ENCODE measurements at places on chromosomes 3 and 15. TPM values are rescaled to one million over a fixed set of nuclear protein-coding genes. Genes with fewer than 3 reads are reported as not detected.

- peaks cover 34% of the 10 kb centered on the region for H3K4me1 ChIP-seq
- H3K4me3 ChIP-seq = no peak overlapping the region
- H3K27me3 ChIP-seq = no peaks in the 10 kb centered on the region
- no peak overlapping the region for H3K27ac ChIP-seq
- DNase-seq = no peak
Measured at GRCh38 chr15:49242820-49243219, 72.8 kb downstream of the GALK2 start.

DNA sequence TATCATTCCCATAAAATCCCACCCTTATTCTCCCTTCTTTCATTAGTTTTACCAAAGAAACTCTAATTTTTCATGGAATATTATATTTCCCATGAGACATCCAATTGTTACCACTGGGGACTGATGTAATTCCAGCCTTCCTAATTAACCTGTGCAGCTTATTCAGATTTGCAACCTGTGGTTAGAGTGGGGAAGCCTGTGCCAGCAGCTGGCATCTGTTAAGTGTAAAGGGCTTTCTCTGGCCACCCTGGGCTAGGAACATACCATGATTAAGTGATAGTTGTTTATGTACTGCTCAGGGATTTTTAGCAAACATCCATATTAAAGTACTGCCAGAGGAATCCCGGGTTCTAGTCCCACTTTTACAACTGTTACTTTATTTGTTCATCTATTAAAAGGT is 78.2 kb downstream of the TPRG1 start:
- H3K4me3 ChIP-seq = no peak overlapping the region
- DNase-seq = no peak
- H3K4me1 ChIP-seq = no peaks in the 10 kb centered on the region

DNA sequence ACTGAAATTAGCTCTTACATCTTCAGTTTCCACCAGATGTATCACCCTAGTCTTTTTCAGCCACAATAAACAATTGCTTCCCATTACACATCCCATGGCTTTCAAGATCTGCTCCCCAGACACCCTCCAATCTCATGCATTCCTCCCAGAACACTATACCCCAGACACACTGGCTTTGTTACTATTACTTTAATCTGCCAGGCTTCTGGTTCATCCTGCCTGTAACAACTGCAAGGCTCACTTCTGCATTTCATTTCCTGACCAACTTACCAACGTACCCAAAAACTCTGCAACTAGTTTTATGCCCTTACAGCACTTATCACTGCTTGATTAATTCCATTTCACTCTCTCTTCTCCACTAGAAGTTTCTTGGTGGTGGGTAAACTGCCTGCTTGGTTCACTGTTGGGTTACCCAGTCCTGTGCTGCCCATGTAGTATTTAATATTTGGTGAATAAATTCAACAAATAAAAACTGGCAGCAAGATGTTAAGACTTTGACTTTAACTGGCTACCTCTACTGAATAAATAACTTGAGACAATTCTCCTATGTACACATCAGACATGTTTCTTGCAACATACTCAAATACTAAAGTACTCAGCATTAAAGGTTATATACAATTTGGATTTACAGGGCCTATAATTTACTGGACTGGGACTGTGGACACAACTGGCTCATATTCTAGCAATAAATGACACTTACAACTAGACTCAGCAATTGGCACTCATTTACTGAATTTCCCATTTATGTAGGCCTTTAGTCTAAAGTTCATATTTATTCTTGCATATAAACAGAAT is 2.7 kb downstream of the RPL22L1 start:
- no peak overlapping the region for H3K4me3 ChIP-seq
- peaks cover 34% of the 10 kb centered on the region for H3K36me3 ChIP-seq
- no peaks in the 10 kb centered on the region for H3K27me3 ChIP-seq
- no peak overlapping the region for H3K27ac ChIP-seq
- peaks cover 31% of the 10 kb centered on the region for H3K4me1 ChIP-seq

DNA sequence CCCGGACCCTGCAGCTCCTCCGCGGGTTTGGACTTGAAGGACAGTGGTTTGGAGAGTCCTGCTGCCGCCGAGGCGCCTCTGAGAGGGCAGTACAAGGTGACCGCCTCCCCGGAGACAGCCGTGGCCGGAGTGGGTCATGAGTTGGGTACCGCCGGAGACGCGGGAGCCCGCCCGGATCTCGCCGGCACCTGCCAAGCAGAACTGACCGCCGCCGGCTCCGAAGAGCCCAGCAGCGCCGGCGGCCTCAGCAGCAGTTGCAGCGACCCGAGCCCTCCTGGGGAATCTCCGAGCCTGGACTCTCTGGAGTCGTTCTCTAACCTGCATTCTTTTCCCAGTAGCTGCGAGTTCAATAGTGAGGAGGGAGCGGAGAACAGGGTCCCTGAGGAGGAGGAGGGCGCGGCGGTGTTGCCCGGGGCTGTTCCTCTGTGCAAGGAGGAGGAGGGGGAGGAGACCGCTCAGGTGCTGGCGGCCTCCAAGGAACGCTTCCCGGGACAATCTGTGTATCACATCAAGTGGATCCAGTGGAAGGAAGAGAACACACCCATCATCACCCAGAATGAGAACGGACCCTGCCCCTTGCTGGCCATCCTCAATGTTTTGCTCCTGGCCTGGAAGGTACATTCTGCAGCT is 634 bp downstream of the MINDY2 start:
- no peaks in the 10 kb centered on the region for H3K36me3 ChIP-seq
- DNase-seq = peak; percentile 53
- peak overlapping the region; percentile 99 for H3K4me3 ChIP-seq

DNA sequence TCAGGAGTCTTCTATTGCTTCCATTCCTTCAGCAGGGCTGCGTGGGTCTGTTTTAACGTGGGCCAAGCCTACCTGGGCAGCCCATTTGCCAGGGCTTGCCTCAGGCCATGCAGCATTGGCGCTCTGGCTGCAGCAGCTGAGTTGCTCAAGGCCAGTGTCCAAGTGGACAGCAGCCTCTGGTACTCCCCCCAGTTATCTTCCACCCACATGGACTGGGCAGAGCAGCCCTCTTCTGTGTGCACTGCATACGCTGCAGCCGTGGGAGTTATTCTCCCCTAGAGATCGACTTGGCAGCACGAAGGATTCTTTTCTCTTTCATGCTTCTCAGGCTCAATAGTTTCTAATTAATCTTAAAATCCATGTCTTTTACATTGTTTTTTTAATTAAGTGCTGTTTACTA is 6.9 kb upstream of the CAPN3 start:
- peaks cover 80% of the 10 kb centered on the region for H3K36me3 ChIP-seq
- H3K4me3 ChIP-seq = no peak overlapping the region
- H3K4me1 ChIP-seq = no peaks in the 10 kb centered on the region
- DNase-seq = no peak

DNA sequence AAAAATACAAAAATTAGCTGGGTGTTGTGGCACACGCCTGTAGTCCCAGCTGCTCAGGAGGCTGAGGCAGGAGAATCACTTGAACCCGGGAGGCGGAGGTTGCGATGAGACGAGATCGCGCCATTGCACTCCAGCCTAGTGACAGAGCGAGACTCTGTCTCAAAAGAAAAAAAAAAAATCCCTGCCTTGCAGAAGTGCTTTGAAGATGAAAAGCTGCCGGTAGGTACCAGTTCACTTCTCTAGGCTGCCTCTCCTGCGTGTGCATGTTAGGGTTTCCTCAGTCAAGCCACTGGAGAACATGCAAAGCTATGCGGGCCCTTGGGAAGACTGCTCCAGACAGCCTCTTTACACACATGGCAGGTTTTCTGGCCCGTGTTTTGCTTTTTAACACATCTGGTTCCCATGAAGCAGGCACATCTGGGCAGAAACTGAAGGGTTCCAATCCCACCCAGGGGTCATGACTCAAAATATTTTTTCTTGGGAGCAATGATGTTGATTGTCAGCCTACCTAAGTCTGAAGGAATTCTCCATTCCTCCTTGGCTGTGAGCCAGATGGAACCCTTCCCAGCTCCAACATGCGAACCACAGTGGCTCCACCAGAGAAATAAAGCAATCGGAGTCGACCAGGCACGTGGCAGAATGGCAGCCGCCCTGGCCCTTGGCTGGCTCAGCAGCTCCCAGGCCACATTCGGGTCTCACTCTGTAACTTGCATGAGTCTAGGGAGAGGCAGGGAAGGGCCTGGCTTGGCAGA is 29.6 kb downstream of the MGLL start:
- H3K36me3 ChIP-seq = peaks cover 34% of the 10 kb centered on the region
- peak overlapping the region; percentile 64 for H3K27ac ChIP-seq
- no peak overlapping the region for H3K4me3 ChIP-seq
- DNase-seq = peak; percentile 71
- peaks cover 70% of the 10 kb centered on the region for H3K4me1 ChIP-seq

DNA sequence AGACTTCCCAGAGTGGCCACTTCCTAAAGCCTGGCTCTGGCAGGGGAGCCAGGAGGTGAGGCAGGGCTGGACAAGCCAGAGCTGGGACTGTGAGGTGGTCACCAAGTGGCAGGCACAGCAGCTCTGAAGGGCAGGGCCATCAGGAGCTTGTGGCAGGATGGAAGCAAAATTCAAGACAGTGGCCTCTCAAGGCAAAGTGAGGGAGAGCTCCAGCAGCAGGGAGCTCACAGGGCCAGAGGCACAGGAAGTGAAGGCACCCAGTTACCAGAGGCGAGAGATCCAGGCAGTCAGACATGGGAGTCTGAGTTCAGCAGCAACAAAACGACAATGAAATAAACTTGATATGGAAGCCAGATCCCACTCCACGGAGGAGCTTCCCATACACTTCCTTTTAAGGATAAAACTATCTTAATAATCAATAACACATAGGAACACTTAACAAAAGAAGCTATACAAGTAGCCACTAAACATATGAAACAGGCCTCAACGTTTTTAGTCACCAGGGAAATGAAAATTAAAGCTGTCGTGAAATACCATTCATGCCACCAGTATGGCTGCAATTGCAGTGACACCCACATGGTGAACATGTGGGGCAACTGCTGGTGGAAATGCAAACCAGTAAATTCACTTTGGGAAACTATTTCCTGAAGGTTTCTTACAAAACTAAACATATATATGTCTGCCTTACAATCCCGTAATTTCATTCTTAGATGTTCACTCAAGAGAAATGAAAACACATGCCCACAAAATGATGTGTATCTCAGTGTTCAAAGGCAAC is 35.4 kb upstream of the TMEM158 start:
- no peak overlapping the region for H3K27ac ChIP-seq
- peaks cover 21% of the 10 kb centered on the region for H3K27me3 ChIP-seq
- no peak for DNase-seq
- H3K36me3 ChIP-seq = no peaks in the 10 kb centered on the region
- H3K4me3 ChIP-seq = no peak overlapping the region

- H3K36me3 ChIP-seq = no peaks in the 10 kb centered on the region
- H3K27ac ChIP-seq = no peak overlapping the region
- H3K4me3 ChIP-seq = no peak overlapping the region
Measured at GRCh38 chr3:120192159-120192558, 92.9 kb downstream of the GPR156 start.

- no peak overlapping the region for H3K4me3 ChIP-seq
- peaks cover 37% of the 10 kb centered on the region for H3K27me3 ChIP-seq
- H3K4me1 ChIP-seq = peaks cover 15% of the 10 kb centered on the region
- DNase-seq = no peak
Measured at GRCh38 chr3:170589113-170589512, 3.2 kb upstream of the SLC7A14 start.

GRCh38 chr3:188220097-188220788 is 66.3 kb downstream of the LPP start:
- H3K27ac ChIP-seq = peak overlapping the region; percentile 81
- H3K4me3 ChIP-seq = no peak overlapping the region
- no peaks in the 10 kb centered on the region for H3K27me3 ChIP-seq
- H3K36me3 ChIP-seq = no peaks in the 10 kb centered on the region
- peaks cover 95% of the 10 kb centered on the region for H3K4me1 ChIP-seq

- H3K4me3 ChIP-seq = no peak overlapping the region
- H3K27ac ChIP-seq = no peak overlapping the region
- DNase-seq = no peak
- H3K4me1 ChIP-seq = no peaks in the 10 kb centered on the region
Measured at GRCh38 chr3:159266779-159267178, 464.9 kb downstream of the MFSD1 start.

DNA sequence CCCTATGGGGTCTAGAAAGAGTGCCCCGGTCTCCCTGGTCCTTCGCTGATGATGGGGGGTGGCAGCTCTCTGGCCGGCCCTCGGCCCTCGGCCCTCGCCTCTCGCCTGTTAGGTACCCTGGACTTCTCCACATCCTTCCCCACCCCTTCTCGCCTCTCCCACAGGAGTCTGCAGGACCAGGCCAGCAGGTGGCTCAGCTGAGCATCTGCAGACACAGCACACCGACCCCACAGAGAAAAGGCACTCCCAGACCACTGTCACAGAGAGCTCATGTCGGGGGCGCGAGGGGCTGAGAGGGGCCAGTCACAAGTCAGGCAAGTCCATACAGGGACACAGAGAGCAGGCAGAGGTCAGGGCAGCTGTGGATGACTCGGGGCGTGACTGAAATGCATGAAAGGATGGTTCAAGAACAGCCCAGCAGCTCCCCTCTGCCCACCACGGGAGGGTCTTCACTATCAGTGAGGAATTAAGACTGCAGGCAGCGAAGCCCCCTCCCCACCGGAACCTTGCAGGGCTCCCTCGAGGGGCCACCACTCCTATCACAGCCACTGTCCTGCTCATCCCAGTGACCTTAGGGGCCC is 181.7 kb upstream of the NSMCE3 start:
- H3K4me1 ChIP-seq = peaks cover 15% of the 10 kb centered on the region
- no peak overlapping the region for H3K4me3 ChIP-seq

GRCh38 chr3:158847885-158848284 is 46.0 kb downstream of the MFSD1 start:
- H3K4me1 ChIP-seq = no peaks in the 10 kb centered on the region
- no peaks in the 10 kb centered on the region for H3K36me3 ChIP-seq
- no peak for DNase-seq
- no peak overlapping the region for H3K4me3 ChIP-seq
- no peaks in the 10 kb centered on the region for H3K27me3 ChIP-seq
- H3K27ac ChIP-seq = no peak overlapping the region

- peaks cover 38% of the 10 kb centered on the region for H3K4me1 ChIP-seq
- peak overlapping the region; percentile 87 for H3K4me3 ChIP-seq
- H3K36me3 ChIP-seq = no peaks in the 10 kb centered on the region
- peak overlapping the region; percentile 99 for H3K27ac ChIP-seq
Measured at GRCh38 chr15:67521783-67522568, 1.0 kb downstream of the C15orf61 start.

DNA sequence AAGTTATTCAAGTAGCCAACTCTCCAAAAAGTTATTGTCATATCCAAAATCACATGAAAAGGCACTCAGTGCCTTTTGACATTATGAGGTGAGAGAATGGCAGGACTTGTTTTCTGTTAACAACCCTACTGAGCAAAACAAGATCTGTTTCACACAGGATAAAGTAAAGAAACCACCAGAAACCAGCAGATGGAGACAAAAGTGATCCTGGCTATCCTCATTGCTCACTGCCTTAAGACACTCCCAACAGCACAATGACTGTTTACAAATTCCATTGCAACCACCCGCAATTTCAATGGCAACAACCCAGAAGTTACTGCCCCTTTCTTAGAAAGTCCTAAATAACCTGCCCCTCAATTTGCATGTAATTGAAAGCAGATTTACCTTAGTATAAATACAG is 352.6 kb upstream of the NDN start:
- H3K36me3 ChIP-seq = no peaks in the 10 kb centered on the region
- no peaks in the 10 kb centered on the region for H3K27me3 ChIP-seq
- H3K27ac ChIP-seq = no peak overlapping the region

Gene ALDH1A2
- total RNA-seq = 14.0 TPM

Gene TGFBR2
- 144 TPM for total RNA-seq

Gene FBXO40
- total RNA-seq = 245 TPM

Gene CCDC13
- 0.41 TPM for total RNA-seq

Gene ZNF385D
- total RNA-seq = 2.3 TPM

Gene HTR3E
- not detected for total RNA-seq
